ENCODE measurements at places on chromosomes 6 and 20.

- DNase-seq, result no peak
Measured at GRCh38 chr20:18705910-18706309, 107.7 kb upstream of the SCP2D1 start.

DNA sequence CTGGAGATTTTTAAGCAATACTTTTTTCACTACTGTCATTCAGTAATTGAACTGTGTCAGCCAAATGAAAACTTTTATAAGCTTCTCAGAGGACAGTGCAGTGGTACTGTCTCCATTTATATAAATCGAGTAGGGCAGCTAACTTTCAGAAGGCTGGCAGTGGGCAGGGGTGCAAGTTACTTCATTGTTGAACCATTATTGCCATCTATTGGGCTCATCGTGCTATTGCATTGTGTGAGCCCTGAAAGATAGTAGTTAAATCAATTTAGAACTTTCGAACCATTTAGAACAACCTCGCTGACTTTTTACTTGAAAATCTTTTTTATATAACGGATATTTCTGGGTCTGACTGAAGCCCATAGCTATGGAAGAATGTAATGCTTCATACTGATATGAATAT is 347.8 kb upstream of the PLCB4 start:
- peak; percentile 3 for DNase-seq

DNA sequence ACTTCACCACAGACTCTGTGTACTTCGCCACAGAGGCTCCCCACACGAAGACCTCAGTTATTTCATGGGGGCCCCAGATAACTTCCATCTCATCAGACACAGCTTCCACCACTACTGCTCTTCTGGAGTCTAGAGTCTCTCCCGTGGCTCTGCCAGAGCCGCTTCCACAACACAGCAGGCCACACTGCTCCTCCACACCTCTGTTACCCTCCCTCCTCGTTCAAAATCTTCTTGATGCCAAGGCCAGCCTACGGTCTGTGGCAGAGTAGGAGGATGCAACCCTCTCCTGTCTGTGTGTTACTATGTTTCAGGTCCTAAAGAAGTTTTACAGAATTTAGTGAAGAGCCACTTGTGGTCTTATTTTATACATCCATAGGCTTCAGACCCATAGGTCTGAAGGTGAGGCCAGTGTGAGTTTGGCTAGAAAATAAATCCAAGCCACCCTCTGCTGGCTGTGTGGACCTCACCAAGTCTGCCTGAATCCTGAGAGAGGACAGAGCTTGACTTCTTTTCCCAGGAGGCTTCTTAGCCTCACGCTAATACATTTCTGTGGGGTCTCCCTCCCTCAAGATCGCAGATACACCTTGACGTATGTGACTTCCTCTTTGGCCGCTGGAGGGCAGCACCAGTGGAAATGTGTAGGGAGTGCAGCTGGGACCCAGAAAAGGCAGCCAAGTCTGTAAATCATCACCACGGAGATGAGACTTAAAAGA is 197.7 kb downstream of the FAXC start:
- peak; percentile 45 for DNase-seq

GRCh38 chr6:84976526-84977362 is 212.3 kb upstream of the TBX18 start:
- DNase-seq, result no peak

- DNase-seq, result no peak
Measured at GRCh38 chr6:33782561-33782960, 6.4 kb downstream of the LEMD2 start.

DNA sequence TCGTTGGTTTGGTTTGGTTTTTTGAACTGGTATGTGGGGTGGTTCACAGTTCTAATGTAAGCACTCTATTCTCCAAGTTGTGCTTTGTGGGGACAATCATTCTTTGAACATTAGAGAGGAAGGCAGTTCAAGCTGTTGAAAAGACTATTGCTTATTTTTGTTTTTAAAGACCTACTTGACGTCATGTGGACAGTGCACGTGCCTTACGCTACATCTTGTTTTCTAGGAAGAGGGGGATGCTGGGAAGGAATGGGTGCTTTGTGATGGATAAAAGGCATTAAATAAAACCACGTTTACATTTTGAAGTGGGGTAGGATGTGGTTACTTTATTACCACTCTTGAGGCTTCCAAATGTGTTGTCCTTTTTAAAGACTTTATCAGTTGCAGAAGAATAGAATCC is 168.0 kb downstream of the ZMYND8 start:
- no peak for DNase-seq

GRCh38 chr20:44572551-44573500 is 9.6 kb upstream of the PKIG start:
- no peak for DNase-seq

GRCh38 chr20:33696448-33696847 is 10.3 kb upstream of the E2F1 start:
- no peak for DNase-seq

DNA sequence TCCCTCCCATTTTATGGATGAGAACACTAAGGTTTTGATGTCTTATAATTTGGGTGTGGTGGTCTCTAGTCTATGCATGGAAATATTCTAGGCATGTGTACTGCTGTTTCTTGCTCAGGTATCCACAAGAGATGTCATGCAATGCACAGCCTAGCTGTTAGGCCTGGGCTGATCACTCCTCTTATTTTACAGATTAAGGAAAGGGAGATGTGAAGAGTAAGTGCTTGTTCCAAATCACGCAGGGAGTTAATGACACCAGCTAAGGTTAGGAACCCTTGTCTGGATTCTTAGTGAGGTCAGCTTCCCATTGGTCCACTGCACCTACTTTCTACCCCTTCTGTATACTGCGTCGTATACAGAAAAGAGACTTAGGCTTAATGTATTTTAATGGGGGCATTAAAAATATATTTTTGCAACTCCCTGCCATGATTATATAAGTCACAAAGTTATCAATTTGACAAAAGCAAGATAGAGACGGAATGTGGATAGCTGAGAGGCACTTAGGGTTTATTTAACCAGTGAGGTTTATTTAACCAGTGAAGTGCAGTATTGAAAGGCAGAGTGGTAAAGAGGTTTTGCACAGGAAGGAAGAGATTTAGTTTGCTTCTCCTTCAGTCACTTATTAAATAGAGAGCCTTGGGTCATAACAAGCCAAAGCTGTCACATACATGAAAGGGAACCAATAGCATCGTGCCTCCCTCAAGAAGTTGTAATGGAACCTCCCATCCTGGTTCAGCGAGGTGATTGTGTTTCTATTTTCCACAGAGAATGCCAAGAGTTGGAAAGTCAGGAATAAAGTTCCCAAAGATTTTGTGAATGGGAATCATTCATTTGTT is 95.0 kb upstream of the FAM184A start:
- DNase-seq, result no peak

- DNase-seq, result no peak
Measured at GRCh38 chr6:81766482-81767069, 14.1 kb upstream of the TENT5A start.

GRCh38 chr6:109454496-109455436 is 806 bp downstream of the MICAL1 start:
- DNase-seq, result peak; percentile 46

All from stimulated activated CD4-positive, alpha-beta T cell treated with anti-CD3 and anti-CD28 coated beads, Interleukin-2, amount 100 ng/mL, for 48 hours (primary cell).